ENCODE measurements at places on chromosomes 3 and 15.
A peak's percentile ranks its signal among the peaks of the same experiment; 100 is the strongest.

- DNase-seq = no peak
Measured at GRCh38 chr3:67301556-67301955, 303.4 kb downstream of the KBTBD8 start.

GRCh38 chr15:63906266-63906584 lies 72.5 kb upstream of the HERC1 start:
- no peak for DNase-seq

DNA sequence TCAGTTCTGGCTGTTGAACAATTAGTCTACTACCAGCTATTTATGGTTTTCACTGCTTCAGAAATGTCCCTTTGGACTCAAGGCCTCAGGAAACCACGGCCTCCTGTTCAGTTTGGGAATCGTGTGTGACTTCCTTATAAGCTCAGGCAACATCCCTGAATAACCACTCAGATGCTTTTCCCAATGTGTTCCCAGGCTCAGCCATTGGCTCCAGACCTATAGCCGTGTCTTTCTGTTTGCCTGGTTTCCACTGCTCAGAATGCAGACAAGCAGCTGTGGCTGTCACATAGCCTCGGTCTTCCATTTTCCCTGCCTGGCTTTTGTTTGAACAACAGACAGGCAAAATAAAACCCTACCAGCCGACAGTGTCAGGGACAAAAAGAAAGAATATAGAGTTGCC lies 63.2 kb upstream of the ATP2B2 start:
- DNase-seq = no peak

DNA sequence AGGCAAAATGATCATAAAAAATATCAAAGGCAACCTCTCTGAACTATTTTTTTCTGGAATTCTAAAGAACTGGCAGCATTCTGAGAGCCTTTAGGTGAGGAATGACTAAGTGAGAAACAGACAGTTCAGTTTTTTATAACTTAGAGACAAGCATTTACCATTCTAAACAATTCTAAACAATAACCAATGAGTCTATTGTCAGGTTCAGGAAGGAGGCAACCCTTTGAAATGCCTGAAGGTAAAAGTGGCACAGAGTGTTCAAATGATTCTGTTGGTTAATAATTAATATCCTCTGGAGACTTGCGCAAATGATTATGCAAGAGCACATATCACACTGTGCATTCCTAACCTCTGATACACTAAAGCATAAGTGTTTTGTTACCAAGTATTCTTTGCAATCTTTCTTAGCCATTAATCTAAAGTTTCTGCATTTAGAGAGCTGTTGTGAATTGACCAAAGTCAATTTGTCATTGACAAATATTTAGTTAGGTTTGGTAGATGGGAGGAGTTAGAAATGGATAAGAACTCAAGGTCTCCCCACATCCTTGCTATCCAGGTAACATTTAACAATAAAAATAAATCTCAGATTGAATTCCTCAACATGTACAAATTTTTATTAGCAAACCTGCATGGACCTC lies 9.2 kb upstream of the TGFBR2 start:
- DNase-seq = no peak

GRCh38 chr3:76561494-76562236 lies 478.2 kb upstream of the ROBO2 start:
- no peak for DNase-seq

DNA sequence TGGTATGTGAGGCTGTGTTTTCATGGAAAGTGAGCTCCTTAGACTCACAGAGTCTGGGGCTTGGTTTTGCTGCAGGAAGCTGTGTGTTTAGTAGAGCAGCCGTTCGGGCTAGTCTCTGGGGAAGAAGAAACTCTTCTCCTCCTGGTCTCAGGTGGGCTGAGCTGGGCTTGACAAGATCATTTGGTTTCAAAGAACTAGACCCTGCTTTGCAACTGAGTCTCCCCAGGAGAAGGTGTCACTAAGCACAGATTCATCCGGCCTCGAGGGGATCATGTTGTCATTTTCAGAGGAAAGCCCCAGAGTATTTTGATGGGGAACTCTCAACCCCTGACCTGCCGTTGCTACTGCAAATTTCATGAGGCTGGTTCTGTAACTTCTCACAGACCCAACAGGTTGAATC lies 188.5 kb downstream of the FAM43A start:
- DNase-seq = no peak

- DNase-seq = peak; percentile 39
Measured at GRCh38 chr3:47892286-47893040, 89.5 kb downstream of the DHX30 start.

GRCh38 chr3:18778598-18778997 lies 353.5 kb upstream of the SATB1 start:
- no peak for DNase-seq

DNA sequence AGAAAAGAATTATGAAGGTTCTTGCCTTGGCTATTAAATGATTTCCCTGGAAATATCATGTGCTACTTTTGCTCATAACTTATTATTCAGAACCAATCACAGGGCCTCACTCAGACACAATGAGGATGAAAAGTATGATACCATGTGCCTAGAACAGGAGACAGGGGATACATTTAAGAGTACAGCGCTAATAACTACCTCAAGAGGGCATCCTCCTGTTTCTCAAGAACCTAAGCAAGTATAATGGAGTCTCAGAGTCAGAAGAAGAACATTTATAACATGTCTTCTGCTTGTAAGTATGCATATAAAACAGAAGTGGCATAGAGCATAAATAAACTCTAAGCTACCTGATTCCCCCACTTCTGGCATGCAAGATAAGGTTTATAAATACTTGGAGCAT lies 125.4 kb upstream of the MME start:
- no peak for DNase-seq

DNA sequence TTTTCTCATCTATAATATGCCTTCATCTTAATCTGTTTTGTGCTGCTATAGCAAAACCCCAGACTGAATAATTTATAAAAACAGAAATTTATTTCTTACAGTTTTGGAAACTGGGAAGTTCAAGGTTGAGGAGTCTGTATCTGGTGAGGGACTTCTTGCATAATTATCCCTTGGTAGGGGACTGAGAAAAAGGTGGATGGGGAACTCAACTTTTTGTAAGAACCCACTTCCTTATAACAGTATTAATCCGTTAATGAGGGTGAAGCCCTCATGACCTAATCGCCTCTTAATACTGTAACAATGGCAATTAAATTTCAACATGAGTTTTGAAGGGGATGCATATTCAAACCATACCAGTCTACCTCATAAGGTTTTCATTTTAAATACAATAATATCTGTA lies 17.4 kb upstream of the MYH15 start:
- DNase-seq = no peak

DNA sequence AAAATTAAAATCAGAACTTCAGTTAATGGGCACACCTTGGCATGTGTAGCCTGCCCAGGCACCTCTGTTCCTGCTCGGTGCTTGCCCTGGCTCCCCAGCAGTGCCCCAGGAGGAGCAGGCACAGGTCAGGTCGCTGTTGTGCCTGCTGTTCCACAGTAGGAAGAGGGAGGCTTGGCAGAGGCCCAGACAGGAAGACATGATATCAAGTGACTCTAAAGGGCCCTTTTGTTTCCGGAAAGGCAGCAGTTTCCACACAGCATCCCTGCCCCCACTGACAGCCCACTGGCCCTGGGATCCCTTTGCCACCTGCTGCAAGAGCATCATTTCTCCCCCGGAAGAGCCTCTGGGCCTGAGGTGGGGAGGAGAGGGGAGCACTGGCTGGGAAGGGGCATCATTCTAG lies 40.5 kb upstream of the HES1 start:
- no peak for DNase-seq

DNA sequence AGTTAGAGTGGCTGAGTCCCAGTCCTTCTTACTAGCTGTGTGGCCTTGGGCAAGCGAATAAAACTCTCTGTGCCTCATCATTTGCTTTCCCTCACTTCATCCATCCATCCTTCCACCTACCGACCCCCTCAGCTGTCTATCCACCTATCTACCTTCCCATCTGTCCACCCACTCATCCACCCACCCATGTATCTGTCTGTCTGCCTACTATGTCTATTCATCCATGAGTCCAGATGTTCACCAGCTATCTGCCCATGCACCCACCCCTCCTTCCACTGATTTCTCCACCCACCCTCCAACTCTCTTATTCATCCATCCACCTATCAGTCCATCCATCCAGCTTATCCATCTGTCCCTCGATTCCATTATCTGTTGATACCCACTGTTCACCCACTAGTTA lies 60.4 kb upstream of the ATP2B2 start:
- DNase-seq = no peak

- DNase-seq = no peak
Measured at GRCh38 chr3:42489116-42489936, 13.1 kb upstream of the VIPR1 start.

- no peak for DNase-seq
Measured at GRCh38 chr3:119636249-119636648, 24.1 kb downstream of the POPDC2 start.
